ENCODE measurements at places on chromosomes 2 and 18.

DNA sequence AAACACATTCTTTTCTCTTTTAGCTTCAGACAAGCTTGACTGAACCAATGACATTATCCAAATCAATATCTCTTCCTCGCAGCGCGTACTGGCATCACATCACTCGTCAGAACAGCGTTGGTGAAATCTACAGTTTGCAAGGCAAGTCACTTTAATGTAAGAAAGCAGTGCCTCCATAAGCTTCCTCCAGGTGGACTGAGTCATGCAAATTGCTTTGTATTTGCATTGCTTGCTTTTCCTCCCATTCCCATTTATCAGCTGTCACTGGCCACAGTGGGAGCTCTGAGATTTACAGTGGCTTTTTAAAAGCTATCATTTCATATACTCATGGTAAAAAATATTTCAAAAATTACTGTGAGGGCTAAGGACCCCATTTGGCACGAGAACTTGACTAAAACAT, 189.9 kb downstream of the CD226 start:
- DNase-seq: no peak

DNA sequence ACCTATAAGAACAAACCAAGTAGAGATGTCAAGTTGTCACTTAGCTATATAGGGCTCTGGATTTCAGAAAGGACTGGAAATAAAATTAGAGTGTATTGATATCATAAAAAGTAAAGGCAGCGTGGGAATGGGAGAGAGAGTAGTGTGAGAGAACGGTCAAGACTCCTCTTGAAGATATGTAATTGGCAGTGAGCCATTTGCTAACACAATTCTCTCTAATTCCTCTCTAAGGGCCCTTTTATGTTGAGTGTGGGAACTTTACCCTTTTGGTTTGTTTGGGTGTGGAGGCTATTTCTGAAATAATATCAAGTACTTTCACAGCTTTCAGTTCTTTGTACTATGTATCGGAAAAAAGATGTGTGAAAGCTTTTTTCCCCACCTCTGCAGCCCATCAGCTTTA, 196.8 kb downstream of the LRRTM4 start:
- no peak for DNase-seq

GRCh38 chr2:86621280-86621943, 2.3 kb downstream of the RNF103 start:
- DNase-seq: no peak

- DNase-seq: no peak
Observed at GRCh38 chr2:21310493-21310892, 186.7 kb downstream of the TDRD15 start.

DNA sequence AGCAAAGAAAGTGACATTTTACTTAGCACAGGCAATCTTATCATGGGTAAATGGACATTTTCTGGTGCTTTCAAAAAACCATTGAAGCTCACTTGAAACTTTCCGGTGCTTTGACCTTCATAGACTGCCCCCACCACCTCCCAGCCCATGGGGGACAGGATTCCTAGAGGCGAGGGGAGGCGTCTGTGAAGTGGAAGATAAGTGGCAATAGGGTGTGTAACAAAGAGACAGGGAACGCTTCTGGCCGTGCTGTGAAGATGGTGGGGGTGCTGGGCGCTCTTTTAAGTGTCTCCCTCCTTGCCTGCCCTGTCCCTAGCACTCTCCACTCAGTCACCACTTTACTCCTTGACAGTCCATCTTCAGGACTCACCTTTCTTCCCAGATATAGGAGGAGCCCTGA, 23.4 kb upstream of the GMPPA start:
- DNase-seq: no peak

DNA sequence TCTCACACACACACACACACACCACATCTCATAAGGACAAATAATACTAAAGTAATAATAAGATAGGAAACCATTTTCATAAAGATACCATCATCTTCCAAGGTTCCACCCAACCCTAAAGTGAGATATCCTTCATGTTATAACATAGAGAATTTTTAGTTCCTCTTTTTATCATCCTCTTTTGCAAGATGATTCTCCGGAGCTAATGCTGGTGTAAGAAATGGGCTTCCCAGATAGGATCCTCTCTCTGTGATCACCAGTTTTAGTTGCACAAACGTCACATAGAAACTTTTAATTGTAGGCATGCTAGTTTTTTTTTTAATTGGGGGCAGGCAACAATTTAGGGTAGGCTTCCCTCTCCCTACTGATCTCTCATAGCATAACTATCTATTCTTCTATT, 49.6 kb downstream of the ARHGAP25 start:
- no peak for DNase-seq

DNA sequence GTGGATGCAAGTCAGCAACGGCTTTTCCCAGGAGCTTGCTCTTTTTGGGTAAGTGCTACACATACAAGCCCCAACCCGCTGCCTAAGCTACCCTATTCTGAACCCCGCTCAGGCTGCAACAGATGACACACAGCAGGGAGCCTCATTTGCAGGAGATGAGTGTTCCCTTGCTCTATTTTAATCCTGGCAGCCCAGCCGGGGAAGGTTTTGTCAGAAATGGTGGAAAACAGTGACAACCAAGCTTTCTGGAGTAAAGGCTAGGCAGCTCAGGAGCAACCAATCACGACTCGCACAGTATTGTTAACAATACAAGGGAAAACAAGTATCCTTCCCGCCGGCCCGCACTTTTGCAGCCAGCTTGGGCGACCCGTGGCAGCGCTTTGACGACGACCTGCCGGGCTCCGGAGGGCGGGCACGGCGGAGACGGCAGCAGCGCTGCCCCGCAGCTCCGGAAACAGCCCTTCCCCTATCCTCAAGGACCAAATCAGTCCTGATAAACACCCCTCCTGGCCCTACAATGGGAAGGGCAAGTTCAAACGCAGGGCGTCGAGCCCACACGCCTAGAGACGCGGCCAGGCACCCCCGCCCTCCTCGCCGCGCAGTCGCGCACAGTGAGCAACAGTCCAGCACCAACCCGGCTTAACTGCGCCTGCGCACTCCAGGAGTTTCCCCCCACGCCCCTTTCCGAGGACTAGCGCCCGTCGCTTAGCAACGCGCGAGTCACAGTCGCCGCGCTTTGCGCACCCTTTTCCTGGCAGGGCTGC, 74.3 kb upstream of the TSPYL6 start:
- peak; percentile 88 for DNase-seq

- DNase-seq: no peak
Observed at GRCh38 chr2:47309952-47310800, 92.8 kb upstream of the MSH2 start.

Measured in cerebellar nuclear complex (tissue), 1 donor.